Brain microvascular endothelial cell (primary cell): ENCODE measurements at places on chromosomes 12 and 14.

DNA sequence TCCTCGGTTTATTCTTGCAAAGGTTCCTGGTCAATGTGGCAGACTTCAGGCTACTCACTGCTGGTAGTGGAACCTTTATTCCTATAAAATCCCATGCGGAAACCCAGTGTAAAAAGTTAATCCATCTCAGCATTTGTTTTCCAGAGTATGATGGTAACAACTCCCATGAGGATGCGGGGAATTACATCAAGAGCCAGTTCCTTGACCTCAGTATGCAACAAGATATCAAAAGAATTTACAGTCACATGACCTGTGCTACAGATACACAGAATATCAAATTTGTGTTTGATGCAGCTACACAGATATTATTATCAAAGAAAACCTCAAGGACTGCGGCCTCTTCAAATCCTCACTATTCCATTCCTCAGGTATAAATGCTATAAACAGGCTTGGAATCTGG lies 19.3 kb downstream of the CPM start:
- DNase-seq = peak; percentile 79

DNA sequence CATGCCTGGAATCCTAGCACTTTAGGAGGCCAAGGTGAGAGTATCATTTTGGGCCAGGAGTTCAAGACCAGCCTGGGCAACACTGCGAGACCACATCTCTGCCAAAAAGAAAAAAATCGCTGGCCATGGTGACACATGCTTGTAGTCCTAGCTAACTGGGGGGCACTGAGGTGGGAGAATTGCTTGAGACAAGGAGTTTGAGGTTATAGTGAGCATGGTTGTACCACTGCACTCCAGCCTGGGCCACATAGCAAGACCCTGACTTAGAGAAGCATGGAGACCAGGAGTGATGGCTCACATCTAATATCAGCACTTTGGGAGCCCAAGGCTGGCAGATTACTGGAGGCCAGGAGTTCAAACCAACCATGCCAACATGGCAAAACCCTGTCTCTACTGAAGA lies 9.2 kb downstream of the PTGES3 start:
- no peak for DNase-seq

DNA sequence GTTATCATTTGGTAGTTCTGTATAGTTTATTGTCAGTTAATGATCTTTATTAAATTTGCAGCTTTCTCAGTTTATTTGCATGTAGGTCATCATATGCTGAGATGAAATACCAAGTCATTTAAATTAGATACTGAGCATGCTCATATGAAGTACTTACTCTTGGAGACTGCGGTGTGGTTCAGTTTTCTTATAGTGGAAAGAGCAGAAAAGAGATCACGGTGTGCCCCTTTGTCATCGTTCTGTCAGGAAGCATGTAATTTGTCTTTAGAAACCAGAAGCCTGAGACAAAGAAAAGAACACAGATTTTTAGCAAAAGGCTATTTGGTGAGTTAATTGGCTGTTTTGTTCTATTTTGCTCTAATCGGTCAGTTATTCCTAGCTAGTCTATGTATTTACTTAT lies 75.6 kb downstream of the PLEKHA5 start:
- no peak for DNase-seq

DNA sequence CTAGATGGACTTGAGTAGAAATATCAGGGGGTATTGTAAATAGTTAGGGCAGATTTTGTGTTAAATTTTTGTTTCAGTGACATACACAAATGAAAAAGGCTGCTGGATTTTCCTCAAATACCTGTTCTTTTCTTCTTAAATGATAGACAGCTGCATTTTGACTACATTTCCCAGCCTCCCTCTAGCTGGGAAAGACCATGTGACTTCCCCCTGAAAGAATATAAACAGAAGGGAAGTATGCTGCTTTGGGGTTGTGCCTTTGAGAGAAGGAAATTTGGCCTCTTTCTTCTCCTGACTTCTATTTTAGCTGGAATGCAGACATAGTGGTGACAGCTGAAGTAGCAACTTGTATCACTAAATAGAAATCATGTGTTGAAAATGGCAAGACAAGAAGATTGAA lies 476.1 kb upstream of the SYT1 start:
- no peak for DNase-seq

- no peak for DNase-seq
Measured at GRCh38 chr12:104689635-104690034, 232.9 kb downstream of the CHST11 start.

DNA sequence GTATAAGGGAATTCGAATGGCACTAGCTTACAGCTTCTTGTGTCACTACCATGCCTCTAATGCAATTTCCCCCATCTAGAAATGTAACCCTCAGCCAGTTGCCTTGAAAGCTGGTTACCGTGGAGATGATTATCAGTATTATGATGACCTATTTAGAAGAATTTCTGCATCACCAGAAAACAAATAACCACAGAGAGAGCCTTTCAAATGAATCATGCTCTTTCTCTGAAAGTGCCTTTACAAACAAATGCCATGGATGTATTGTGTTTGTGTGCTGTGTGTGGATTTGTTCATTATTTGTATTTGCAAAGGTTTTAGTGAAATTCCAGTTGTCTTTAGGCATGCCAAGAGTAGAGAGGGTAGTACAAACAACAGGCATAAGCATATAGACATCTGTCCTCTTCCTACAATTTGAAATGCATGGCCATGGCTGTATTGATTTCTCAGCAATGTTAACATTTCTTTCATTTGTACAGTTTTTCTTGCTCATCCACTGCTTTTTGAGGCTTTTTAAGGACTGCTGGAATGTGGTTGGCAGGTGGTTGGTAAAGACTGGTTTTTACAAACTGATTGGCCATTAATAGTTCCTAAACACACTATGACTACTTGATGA lies 266.5 kb downstream of the PAWR start:
- DNase-seq = peak; percentile 89

DNA sequence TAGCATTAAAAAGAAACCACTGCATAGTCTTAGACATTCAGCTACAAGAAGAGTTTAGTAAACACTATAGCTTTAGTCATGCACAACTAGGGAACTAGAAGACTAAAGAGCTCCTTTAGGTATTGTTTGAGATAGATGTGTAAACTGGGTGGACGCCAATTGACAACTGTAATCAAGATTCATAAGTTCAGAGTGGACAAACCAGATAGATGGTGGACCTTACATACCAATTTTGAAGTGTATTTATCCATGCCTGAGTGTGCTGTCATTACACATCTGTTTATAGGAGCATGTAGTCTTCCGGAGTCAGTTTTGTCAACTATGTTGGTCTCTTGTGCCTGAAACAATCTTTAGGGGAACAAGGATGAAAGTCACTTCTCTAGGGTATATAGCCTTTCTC lies 96.6 kb downstream of the LMO3 start:
- DNase-seq = no peak

- no peak for DNase-seq
Measured at GRCh38 chr14:25933731-25934130, 664.1 kb downstream of the NOVA1 start.

DNA sequence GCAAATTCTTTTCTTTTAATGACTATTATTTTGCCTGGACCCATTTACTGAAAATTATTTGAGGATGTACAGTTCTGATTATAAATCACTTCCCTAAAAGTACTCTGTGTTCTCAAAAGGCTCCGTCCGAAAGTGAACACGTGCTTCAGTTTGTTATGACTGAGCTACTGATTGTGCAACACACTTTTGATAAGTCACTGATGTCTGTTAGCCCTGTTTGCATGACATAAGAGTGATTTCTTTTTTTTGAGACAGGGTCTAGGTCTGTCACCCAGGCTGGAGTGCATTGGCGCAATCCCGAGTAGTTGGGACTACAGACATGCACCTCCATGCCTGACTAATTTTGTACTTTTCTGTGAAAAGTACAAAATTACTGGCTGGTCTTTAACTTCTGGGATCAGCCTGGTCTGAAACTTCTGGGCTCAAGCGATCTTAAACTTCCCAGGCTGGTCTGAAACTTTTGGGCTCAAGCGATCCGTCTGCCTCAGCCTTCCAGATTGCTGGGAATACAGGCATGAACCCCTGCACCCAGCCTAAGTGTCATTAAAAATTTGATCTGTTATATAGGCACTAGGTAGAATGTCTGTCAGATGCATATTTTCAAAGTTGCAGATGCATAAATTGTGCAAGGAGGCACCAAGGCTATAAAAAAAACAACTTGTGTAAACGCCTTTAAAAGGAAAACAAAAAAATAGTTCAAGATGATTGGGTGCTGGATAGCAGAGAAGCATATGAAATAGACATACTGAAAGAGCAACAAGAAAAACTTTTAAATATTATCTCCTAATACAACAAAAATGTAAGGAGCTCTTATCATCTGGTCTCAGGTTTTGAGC lies 111.5 kb downstream of the SRGAP1 start:
- peak; percentile 59 for DNase-seq

DNA sequence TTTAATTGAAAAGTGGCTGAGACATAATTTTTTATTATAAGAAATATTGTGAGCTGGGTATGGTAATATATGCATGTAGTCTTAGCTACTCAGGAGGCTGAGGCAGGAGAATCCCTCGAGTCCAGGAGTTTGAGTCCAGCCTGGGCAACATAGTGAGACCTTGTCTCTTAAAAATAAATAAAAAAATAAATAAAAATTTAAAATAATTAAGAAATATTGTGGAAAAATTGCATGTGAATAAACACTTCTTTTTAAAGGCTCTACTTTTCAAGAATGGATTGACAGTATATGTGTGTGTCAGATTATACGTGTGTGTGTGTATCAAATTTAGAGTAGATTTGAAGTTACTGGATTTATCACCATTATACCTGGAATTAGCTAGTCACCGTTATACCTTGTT lies 43.2 kb downstream of the ERC1 start:
- no peak for DNase-seq

GRCh38 chr14:58078471-58078870 lies 73.5 kb downstream of the ARMH4 start:
- no peak for DNase-seq

DNA sequence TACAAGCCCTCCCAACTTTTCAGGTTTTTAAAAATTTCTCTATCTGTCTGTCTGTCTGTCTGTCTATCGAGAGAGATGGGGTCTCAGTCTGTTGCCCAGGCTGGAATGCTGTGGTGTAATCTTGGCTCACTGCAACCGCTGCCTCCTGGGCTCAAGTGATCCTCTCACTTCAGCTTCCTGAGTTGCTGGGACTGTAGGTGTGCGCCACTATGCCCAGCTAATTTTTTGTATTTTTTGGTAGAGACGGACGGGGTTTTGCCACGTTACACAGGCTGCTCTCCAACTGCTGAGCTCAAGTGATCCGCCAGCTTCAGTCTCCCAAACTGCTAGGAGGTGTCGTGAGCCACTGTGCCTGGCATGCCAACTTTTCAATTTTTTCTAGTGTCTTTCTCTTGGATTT lies 437.2 kb downstream of the PCNX1 start:
- DNase-seq = no peak

GRCh38 chr12:42762395-42762925 lies 172.9 kb upstream of the PRICKLE1 start:
- no peak for DNase-seq

DNA sequence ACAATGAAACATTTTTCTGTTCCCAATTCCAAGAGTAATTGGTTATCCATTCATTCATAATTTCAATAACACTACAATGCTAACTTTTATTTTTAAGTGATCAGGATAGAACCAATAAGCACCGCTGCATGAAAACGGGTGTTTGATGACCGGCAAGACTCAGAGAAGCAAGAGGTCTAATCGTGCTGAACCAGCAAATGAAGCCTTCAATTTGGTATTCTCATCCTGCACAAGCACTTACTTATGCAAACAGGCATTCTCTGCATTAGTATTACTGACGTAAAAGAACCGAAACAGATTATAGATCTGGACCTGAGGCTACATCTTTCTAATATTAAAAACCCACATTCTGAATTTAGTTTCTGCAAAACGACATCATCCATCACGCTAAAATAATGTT lies 67.7 kb downstream of the RBM19 start:
- DNase-seq = no peak

DNA sequence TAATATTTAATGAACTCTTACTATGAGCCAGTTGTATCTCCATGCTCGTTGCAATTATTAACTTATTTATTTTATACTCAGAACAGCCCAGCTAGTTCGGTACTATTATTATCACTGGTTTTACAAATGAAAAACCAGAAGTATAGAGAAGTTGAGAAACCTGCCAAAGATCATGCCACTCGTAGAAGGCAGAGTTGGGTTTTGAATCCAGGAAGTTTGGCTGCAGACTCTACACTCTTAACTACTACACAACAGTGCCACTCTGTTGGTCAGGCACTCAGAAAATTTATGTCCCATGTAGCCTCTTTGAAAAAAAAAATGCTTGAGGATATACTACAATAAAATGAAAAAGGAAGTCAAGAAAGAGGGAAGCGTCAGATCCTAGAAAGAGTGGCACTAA lies 71.5 kb upstream of the ARID2 start:
- no peak for DNase-seq

DNA sequence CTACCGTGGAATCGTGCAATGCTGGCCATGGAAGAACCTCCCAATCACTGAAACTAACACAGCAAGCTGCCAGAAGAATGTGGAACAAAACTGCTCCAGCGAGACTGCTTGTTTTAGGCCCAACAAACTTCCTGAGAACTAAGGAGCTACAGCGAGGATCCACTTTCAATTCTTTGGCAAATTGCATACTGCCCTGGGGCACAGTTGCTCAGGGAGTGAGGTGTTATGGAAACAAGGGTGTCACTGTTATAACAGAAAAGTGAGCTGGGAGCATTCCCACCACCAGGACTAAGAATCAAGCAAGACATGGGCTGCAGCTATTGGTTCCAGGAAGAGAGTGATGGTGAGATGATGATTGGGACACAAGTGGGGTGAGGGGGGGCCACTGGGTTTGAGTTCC lies 1606.1 kb upstream of the FLRT2 start:
- DNase-seq = no peak

DNA sequence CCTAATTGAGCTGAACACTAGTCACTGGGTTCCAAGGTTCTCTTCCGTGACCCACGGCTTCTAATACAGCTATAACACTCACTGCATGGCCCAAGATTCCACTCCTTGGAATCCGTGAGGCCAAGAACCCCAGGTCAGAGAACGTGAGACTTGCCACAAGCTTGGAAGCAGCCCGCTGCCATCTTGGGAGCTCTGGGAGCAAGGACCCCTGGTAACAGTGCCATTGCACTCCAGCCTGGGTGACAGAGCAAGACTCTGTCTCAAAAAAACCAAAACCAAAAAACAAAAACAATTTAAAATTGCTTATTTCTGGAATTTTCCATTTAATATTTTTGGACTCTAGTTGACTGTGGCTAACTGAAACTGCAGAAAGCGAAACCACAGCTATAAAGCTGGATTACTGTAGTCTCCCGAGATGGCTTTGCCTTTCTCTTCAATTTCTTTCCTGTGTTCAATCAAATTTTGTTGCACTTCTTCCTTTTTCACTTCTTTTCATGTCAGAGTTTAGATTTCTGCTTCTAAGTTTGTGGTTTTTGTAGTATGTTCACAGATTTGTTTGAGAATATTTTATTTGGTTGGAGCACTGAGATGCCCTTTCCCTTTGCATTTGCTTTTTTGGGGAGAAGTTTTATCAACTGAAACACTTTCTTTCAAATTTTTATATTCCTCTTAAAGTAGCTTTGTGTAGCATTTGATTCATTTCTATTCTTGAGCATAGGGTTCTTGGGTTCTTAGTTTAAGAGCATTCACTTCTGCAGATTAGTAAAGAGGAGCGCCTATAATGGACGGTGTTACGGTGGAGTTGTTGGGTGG lies 44.6 kb downstream of the DDHD1 start:
- DNase-seq = no peak

GRCh38 chr12:79689061-79689476 lies 1.7 kb downstream of the PAWR start:
- DNase-seq = no peak

- DNase-seq = no peak
Measured at GRCh38 chr12:33825986-33826602, 196.2 kb upstream of the ALG10 start.
